NCI-H187 (cell line): ENCODE measurements at places on chromosomes 7 and 10.
A peak's percentile ranks its signal among the peaks of the same experiment; 100 is the strongest.

- no peak for DNase-seq
Measured at GRCh38 chr10:114458955-114459354, 54.7 kb upstream of the AFAP1L2 start.

DNA sequence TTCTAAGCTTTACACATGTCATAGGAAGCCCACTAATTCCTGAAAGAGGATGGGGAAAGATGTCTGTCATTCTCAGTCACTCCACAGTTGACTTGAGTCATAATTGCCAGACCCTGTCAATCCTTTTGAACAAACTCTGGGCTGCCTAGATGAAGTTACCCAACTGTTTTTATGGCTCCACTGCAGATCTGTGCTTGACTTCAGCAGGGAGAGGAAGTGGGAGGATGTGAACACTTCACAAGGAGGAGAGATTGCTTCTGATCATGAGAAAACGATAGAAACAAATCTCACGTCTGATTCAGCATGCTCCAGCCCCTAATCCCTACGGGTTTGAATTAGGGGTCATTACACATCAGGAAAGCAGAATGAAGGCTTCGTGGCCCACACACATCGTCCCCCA is 596.6 kb upstream of the CELF2 start:
- no peak for DNase-seq

- DNase-seq, result no peak
Measured at GRCh38 chr7:155986497-155987160, 174.4 kb upstream of the SHH start.

DNA sequence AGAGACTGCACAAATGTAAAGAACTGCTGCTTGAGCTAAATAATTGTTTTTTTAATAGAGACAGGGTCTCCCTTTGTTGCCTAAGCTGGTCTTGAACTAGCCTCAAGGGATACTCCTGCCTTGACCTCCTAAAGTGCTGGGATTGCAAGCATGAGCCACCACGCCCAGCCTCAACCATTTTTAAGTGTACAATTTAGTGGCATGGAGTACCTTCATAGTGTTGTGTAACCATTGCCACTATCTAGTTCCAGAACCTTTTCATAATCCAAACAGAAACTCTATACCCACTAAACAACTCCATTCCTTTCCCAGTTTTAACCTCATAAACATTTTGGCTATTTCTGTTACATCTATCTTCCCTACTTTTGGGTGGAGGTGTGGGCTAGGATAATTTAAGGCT is 6.7 kb downstream of the EIF4H start:
- DNase-seq, result no peak

- no peak for DNase-seq
Measured at GRCh38 chr7:92708111-92709042, 118.2 kb upstream of the FAM133B start.

DNA sequence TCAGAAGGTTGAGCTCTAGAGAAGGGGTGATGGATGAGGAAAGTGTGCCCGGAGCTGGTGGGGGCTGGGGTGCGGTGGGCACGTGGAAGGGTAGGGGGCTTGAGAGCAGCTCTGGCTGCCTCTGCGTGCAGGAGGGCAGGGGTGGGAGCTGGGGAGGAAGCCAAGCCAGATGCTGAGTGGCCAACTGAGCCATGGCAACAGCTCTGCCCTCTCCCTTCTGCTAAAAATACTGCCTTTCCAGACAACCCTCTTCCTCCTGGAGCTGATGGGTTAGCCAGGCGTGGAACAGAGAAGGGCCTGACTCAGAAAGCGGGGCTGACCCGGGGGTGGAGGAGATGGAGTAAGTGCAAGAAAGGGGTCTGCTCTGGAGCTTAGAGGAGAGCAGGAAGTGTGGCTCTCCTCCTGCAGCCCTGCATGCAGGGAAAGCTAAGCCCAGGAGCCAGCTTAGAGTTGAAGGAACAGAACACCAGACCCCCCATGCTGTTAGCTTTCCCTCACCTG is 114.6 kb upstream of the AGK start:
- DNase-seq, result no peak

DNA sequence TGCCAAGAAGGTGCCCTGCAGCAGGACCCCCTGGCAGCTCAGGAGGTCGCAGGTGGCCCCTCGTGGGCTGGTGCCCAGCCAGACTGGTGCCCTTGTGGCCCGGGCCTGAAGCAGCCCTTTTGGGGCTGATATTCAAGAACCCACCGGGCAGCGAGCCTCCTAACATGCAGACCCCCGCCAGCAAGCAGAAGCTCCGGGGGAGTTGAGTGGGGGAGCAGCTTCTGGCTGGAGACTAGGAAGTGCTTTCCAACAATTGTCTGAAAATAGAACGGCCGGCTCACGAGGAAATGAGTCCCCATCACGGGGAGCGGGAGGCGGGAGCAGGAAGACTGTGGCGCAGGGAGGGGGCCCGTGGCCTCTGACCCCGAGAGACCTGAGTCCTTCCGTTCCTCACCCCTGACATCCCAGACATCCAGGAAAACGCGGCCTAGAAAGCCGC is 9.5 kb upstream of the INTS1 start:
- DNase-seq, result no peak

DNA sequence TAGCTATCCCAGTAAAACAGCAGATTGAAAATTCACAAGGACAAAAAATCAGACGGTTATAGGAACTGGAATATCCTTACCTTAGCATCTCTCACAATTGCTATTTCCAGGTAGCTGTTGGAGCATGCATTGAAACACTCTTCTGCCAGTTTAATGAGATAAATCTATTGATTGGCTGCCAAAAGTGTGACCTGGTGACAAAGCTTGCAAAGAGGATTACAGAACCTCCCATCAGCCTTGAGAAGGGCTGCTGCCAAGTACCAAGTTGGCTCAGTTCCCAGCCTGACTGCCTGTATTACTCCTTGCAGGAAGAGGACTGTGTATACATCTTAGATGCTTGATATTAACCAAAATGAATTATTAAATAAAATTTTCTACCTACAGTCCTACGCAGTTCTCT is 5.1 kb downstream of the PRLHR start:
- peak; percentile 0 for DNase-seq

GRCh38 chr7:106793015-106793975 is 71.8 kb upstream of the PIK3CG start:
- DNase-seq, result peak; percentile 16

- DNase-seq, result no peak
Measured at GRCh38 chr7:28920424-28920823, 37.7 kb downstream of the TRIL start.

DNA sequence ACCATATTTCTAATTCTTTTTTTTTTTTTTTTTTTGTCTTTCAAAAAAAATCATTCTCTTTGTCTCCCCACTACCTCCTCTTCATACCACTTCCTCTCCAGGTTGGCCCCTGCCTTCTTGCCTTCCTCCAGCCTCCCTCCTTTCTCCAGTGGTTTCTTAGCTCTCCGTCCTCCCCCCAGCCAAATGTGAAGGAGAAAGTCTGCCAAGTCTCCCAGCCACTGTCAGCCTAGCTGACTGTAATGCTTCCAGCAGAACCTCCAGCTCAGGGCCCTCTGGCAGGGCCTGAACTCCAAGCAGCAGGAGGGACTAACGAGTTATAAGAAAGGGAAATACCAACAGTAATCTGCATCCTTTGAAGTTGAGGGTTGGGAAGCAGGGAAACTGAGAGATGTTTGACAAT is 35.5 kb upstream of the BICC1 start:
- DNase-seq, result no peak

DNA sequence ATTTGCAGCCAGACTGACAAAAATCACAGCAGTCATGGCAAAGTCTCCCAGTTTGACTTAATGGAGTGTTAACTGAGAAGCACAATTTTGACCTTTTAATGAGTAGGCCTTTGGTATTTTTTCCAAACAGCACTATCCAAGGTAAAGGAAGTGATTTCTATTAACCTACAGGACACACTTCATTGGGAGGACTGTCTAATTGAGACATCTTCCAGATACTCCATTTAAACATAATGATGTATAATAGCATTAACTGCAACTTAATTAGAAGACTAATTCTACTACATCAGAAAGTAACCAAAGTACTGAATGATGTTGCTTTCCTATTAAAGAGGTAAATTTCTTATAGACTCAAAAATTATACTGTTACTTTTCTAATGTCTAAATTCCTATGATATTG is 61.1 kb downstream of the TWIST1 start:
- no peak for DNase-seq

DNA sequence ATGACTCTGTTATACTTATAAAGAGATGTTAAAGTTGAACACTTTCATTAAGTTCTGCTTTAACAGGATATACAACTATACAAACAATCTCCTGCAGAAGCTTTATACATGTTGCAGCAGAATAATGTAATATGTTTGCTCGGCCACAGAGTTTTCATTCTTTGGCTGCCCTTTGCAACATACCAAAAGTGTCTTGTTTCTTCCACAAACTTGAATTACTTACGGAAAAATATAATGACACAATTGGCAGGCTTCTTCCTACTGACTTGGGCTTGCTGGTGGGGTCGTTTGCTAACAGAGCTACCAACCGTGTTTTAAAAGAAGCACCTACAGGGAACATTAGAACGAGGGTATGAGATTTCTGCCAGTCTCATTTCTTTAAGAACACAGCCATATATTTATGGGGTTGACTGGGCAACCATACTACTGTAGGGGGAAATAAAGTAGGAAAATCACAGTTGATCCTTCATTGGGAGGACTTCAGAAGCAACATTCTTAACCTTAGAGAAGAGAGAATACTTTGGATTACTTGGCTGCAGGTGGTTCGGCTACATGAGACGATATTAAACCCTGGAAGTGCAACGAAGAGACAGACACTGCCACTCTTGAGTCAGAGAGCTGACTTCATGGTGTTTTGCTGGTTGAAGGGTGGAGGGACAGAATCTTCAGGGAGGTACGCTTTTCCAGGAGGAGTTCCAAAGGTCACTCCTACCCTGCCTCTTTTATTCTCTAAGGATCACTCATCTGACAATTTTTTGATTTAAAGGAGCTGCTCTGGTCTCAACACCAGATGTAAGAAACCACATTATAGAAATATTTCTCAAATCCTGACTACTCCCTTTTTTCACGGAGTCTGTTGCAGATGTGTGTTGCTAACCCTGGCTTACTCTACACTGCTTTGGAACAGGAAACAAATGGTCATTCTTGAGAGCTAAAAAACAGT is 123.9 kb downstream of the SEMA3C start:
- DNase-seq, result no peak

- DNase-seq, result no peak
Measured at GRCh38 chr10:12910835-12911234, 90.7 kb downstream of the CCDC3 start.

GRCh38 chr7:147478796-147479195 is 1111.8 kb upstream of the C7orf33 start:
- no peak for DNase-seq

DNA sequence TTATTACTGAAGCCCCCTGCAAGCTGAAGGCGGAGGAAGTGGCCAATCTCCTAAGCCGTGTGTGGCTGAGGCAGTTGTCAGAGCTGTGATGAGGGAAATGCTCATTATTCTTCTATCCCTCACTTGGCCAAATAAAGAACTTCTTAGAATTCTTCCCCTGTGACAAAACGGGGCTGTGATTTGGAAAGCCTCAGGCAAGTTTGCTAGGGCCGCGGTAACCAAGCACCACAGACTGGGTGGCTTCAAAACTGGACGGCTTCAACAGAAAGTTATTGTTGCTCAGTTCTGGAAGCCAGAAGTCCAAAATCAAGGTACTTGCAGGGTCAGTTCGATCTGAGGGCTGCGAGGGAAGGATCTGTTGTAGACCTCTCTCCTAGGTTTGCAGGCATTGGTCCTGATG is 72.3 kb upstream of the STEAP1B start:
- DNase-seq, result no peak

DNA sequence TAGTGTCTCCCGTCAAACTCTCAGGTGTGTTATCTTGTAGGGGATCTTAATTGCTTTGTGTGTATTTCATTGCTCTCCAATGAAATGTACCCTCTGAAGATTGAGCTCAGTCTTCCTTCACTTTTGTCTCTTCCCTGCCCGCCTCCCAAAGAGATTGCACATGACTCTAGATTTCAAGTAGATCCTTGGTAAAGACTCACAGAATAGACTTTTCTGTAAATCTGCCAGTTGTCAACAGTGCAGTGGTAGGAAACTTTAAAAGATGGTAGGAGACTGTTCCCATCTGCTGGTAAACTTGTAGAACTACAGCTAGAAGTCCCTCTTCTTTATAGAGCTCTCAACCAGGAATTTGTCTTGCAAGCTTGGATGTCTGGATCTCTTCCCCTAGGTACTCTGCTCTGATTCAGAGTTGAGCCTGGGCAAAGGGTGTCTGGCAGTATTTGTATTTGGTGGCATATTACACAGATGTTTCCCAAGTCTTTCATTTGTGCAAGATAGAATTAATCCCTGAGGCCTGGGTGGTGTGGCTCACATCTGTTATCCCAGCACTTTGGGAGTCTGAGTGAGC is 9.6 kb downstream of the CCL26 start:
- DNase-seq, result no peak

GRCh38 chr7:142313528-142313927 is 55.7 kb upstream of the PRSS58 start:
- DNase-seq, result no peak

- no peak for DNase-seq
Measured at GRCh38 chr10:5896208-5897052, 6.4 kb downstream of the FBH1 start.

- no peak for DNase-seq
Measured at GRCh38 chr10:90930070-90930837, 9.4 kb upstream of the ANKRD1 start.

DNA sequence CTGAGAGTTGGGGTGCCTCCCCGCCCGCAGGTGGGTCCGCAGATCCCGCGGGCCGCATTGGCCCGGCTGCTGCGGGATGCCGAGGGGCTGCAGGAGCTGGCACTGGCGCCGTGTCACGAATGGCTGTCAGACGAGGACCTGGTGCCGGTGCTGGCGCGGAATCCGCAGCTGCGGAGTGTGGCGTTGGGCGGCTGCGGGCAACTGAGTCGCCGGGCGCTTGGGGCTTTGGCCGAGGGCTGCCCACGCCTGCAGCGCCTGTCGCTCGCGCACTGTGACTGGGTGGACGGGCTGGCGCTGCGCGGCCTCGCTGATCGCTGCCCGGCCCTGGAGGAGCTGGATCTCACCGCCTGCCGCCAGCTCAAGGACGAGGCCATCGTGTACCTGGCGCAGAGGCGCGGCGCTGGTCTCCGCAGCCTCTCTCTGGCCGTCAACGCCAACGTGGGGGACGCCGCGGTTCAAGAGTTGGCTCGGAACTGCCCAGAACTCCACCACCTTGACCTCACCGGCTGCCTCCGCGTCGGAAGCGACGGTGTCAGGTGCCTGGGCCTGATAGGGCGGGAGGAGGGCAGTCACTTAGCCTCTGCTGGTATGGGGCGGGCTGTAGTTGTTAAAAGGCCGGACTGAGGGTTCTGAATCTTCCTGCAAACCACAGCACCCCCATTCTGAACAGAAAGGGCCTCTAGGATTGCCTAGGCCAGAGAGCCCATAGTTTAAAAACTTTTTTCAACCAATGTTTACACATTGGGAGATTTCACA is 1.3 kb downstream of the FBXL15 start:
- DNase-seq, result no peak

GRCh38 chr7:83347945-83348444 is 185.3 kb upstream of the PCLO start:
- no peak for DNase-seq

- no peak for DNase-seq
Measured at GRCh38 chr10:62805231-62806099, 945 bp downstream of the ADO start.

DNA sequence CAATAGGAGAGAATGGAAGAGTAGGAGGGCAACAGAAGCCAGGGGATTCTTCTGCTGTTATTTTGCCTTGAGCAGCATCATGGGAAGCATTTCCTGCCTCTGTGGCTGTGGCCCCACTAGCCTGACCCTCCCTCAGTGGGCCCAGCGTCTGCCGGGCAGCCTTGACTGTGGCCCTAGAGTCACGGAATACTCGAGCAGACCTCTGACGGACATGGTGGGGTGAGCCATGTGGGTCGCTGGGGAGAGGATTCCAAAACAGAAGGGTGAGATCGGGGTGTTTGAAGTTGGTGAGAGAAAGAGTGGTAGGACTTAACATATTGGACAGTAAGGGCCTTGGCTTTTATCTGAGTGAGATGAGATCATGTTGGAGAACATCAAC is 8.3 kb upstream of the PRKAG2 start:
- DNase-seq, result no peak
